A172 (cell line): ENCODE measurements at places on chromosomes 13 and 19. TPM values are rescaled to one million over a fixed set of nuclear protein-coding genes. Genes with fewer than 3 reads are reported as not detected.

Gene EDDM13
- total RNA-seq: not detected in 2 replicates

Gene ENOX1
- 1.0 TPM in 1 of 2 replicates, not detected in the other for total RNA-seq

Gene ATP13A1
- total RNA-seq: 48.5 and 93.1 TPM in 2 replicates

Gene RASL11A
- total RNA-seq: 4.0 and 5.3 TPM in 2 replicates

Gene CGB5
- 1.3 and 3.4 TPM in 2 replicates for total RNA-seq

Gene ELSPBP1
- not detected in 2 replicates for total RNA-seq

Gene SMG9
- total RNA-seq: 15.9 and 23.1 TPM in 2 replicates

Gene PSG2
- 0.19 TPM in 1 of 2 replicates, not detected in the other for total RNA-seq

Gene BICRA
- 0.79 TPM in 1 of 2 replicates, not detected in the other for total RNA-seq

Gene GNG7
- total RNA-seq: 0.38 and 1.1 TPM in 2 replicates

Gene CACNA1A
- total RNA-seq: 0.24 and 3.4 TPM in 2 replicates

Gene ZNF577
- 0.19 and 0.57 TPM in 2 replicates for total RNA-seq

Gene AKT1S1
- total RNA-seq: 19.2 and 22.7 TPM in 2 replicates

Gene NXNL1
- not detected in 2 replicates for total RNA-seq

Gene GIPR
- total RNA-seq: 0.10 and 0.72 TPM in 2 replicates

Gene SPACA4
- total RNA-seq: not detected in 2 replicates

Gene OR4F17
- total RNA-seq: not detected in 2 replicates

Gene PRR20C
- not detected in 2 replicates for total RNA-seq

Gene PRTN3
- 0.14 and 0.16 TPM in 2 replicates for total RNA-seq

Gene COL5A3
- 0.02 and 0.22 TPM in 2 replicates for total RNA-seq

Gene TNFSF11
- total RNA-seq: not detected in 2 replicates

Gene RFPL4A
- not detected in 2 replicates for total RNA-seq

Gene CEACAM16
- total RNA-seq: not detected in 2 replicates

Gene APC2
- 0.79 and 5.5 TPM in 2 replicates for total RNA-seq

Gene MYO16
- not detected in 2 replicates for total RNA-seq

Gene ZNF44
- total RNA-seq: 8.7 and 9.6 TPM in 2 replicates

Gene MAB21L1
- total RNA-seq: 0.77 and 0.88 TPM in 2 replicates

Gene LPAR2
- 2.1 and 3.0 TPM in 2 replicates for total RNA-seq
